ENCODE measurements at places on chromosomes 6 and 20.

- no peak for DNase-seq
Observed at GRCh38 chr20:56411759-56412472, at the start of gene CASS4. TSS of gene CASS4 (plus strand) at chr20:56412260. CDS start at chr20:56412459, 199 bp downstream.

GRCh38 chr20:24097506-24098245 lies 109.1 kb upstream of the GGTLC1 start:
- DNase-seq, result no peak

GRCh38 chr6:121934451-121934850 lies 465.0 kb upstream of the HSF2 start:
- DNase-seq, result no peak

DNA sequence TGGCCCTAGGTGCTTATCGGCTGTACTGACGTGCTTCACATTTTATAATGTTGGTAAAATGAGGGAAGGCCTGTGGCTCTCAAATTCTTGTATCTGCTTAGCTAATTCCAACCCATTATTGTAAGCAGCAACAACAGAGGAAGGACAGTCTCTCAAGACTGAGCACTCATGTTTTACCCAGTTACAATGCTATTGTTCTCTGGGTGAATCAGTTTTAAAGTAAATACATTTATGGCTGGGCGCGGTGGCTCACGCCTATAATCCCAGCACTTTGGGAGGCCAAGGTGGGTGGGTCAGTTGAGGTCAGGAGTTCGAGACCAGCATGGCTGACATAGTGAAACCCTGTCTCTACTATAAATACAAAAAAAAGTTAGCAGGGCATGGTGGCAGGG lies 194.6 kb downstream of the PRKN start:
- no peak for DNase-seq

DNA sequence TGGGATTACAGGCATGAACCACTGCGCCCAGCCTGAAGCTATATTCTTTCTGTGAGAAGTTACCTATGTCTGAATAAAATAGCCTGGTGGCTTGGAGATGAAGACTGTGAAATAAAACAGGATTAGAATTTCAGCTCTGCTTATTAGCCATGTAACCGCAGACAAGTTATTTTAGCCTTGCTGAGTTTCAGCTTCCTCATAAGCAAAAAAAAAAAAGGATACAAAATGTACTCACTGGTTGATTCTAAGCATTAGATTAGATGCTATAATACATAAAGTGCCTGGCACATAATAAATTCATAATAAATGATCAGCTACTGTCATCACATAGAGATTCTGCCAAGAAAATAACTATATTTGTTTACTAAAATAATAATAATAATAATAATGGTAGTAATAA lies 98.8 kb downstream of the EPB41L2 start:
- DNase-seq, result no peak

DNA sequence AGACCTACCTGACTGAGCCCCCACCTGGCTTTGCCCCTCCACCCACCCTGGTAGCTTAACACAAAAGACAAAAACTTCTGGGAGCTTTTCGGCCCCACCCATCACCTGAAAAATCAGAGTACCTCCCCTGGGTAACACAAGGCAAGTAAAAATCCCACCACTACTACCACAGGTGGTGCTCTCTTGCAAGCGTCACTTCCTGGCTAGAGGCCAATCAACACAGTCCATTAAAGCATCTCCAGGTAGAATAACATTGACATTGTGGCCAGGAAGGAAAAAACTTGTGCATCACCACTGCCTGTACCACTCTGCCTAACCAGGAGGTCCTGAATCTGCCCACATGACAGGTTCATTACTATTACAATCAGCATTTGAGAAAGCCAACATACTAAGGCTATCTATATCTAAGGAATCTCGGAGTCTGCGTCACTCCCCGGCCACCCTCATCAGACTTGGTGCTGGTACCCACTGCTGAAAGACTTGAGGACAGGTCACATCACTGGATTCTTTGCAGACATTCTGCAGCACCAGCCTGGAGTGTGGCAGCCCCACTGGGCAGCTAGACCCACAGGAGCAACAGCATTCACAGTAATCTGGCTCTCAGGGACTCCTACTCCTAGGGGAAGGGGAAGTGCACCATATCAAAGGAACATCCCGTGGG lies 125.9 kb downstream of the CDK19 start:
- no peak for DNase-seq

DNA sequence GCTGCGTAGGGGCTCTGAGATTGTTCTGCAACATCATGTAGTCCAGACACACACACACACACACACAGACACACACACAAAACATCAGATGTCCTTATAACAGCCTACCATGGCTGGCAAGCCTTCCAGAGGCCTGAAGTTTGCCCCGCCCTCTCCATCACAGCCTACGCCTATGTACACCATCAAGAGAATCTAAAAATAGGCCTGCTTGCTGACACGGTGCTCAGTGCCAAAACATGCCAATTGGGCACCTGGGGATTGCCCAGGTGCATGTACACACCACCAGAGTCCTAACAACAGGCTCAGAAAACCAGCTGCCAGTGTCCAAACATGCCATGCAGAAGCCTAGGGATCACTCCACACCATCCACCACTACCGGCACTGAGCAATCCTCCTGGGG lies 391.7 kb upstream of the SPTLC3 start:
- no peak for DNase-seq

- no peak for DNase-seq
Observed at GRCh38 chr6:16200321-16200883, 38.0 kb upstream of the GMPR start.

- no peak for DNase-seq
Observed at GRCh38 chr6:154668156-154668555, 65.1 kb upstream of the SCAF8 start.

GRCh38 chr20:20816969-20817755 lies 104.7 kb upstream of the RALGAPA2 start:
- no peak for DNase-seq

- DNase-seq, result no peak
Observed at GRCh38 chr6:18139935-18140621, 14.8 kb downstream of the TPMT start.

GRCh38 chr6:151822252-151823111 lies 15.0 kb downstream of the ESR1 start:
- DNase-seq, result no peak

- DNase-seq, result no peak
Observed at GRCh38 chr6:4125933-4126864, 9.2 kb downstream of the ECI2 start.

GRCh38 chr6:95515975-95516374 lies 61.4 kb upstream of the MANEA start:
- DNase-seq, result no peak

DNA sequence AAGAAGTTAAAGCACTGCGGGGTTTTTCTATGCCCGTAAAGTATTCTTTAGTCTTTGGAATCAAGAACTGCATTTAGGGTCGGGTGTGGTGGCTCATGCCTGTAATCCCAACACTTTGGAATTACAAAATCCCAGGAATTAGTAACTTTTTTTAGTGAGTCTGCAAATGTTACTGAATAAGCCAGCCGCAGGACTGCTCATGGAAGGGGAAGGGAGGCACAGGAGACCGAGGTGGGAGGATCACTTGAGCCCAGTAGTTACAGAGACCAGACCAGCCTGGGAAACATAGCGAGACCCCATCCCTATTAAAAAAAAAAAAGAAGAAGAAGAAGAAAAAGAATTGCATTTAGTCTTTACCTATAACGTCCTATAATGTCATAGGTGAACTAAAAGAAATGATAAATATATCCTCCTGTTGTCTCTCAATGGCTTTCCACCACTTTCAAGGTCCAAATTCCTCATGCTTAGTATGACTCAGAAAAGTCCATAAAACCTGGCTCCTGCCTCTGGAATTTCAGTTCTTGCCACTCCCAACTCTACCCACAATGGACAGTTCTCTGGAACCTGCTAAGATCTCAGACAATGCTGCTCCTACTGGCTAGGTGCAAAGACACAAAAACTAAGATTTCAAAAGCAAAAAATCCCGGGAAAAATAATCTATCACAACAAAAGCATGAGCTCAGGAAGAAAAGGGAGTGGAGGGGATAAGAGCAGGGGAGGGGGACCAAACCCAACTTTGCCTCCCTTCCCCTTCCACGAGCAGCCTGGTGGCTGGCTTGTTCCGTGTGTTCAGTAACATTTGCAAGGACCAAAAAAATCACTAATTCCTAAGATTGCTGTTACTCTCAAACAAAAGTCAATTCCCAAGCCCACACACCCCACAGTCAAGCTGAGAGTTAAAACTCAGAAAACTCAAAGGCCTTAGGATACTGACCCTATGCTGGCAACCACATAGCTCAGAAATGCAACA lies 39.0 kb downstream of the B4GALT5 start:
- no peak for DNase-seq

- no peak for DNase-seq
Observed at GRCh38 chr6:157527471-157527907, 146.5 kb downstream of the ZDHHC14 start.

DNA sequence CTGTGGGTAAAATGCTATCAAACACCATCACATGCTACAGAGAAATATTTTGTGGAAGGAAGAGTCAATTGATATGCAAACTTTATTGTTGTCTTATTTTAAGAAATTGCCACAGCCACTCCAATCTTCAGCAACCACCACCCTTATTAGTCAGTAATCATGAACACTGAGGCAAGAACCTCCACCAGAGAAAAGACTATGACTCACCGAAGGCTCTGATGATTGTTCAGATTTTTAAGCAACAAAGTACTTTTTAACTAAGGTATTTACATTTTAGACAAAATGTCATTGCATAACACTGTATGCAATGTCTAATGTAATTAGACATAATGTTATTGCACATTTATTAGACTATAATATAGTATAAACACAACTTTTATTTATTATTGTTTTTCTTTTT lies 26.2 kb upstream of the MMP24 start:
- DNase-seq, result no peak

- DNase-seq, result no peak
Observed at GRCh38 chr6:150343434-150343833, 25.4 kb upstream of the IYD start.

DNA sequence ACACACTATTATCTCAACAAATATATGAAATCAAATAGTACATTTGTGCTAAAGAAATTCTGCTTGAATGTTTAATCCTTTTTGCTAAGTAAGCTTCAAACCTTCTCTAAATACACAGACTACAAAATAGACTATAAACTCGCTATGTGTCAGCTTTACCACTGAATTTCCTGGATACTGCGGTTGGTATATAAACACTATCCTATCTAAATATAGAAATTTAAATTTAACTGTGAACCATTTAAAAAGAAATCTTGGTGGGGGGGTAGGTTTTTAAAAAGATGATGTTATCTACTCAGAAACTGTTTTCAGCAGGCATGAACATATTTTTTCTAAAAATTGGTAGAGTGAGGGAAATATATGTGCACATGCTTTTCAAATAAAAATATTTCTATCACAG lies 306.5 kb upstream of the RUNX2 start:
- no peak for DNase-seq

- DNase-seq, result no peak
Observed at GRCh38 chr6:154223296-154223695, 133.3 kb downstream of the IPCEF1 start.

GRCh38 chr6:3825331-3825831 lies 23.8 kb upstream of the FAM50B start:
- DNase-seq, result no peak

DNA sequence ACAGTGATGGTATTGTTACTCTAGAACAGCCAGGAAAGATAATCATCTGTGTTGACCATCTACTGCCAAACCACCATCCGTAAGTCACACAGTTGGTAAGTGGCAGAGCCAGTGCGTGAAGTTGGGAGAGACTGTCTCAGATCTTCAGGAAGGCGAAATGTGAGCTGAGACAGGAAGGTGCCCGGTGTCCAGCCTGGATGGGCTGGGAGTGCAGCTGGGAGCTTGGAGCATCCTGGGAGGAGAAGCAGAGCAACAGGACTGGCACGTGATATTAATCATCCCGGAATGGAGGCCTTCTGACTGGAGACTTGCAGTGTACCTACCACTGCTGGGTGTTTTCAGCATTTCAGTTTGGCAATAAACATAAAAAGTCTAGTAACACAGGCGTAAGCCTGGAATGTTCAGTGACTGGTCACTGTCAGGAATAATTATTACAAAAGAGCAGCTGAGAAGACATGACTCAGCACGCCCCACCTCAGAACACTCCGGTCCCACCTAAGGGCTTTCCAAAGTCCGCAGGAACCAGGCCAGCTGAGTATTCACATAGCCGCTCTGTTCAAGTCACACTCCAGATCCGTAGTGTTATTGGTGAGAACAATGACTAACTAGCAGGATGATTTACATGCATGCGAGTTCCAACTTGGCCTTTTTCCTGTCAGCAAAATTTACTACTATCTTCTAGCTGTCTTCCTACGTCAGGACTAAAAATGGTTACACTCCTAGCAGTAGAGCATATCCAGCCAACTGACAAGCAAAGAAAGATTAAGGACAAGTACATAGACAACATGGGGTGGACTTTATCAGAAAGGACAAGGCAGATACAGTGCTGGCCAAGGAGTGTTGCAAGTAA lies 45.1 kb upstream of the PNRC1 start:
- DNase-seq, result no peak

DNA sequence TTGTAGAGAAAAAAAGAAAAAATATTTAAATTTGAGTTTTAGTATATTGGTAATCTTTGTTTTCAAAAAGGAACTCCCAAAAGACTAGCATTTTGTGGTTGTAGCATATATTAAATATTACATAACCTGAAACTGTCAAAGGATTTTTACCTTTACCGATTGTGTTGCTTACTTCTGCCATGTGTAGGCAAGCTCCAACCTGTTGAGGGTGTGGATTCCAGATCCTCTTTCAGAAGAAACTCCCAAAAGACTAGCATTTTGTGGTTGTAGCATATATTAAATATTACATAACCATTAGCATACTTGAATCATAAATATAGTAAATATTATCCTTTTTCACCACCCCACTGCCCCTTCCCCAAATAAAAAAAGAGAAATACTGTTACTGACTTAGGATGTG lies 3.2 kb downstream of the DSE start:
- no peak for DNase-seq

Measured in activated CD8-positive, alpha-beta memory T cell treated with anti-CD3 and anti-CD28 coated beads for 4 hours (primary cell).